Stimulated activated CD8-positive, alpha-beta memory T cell treated with anti-CD3 and anti-CD28 coated beads, Interleukin-2, amount 100 ng/mL, for 1 hour (primary cell): ENCODE measurements at places on chromosomes 1 and 21.

DNA sequence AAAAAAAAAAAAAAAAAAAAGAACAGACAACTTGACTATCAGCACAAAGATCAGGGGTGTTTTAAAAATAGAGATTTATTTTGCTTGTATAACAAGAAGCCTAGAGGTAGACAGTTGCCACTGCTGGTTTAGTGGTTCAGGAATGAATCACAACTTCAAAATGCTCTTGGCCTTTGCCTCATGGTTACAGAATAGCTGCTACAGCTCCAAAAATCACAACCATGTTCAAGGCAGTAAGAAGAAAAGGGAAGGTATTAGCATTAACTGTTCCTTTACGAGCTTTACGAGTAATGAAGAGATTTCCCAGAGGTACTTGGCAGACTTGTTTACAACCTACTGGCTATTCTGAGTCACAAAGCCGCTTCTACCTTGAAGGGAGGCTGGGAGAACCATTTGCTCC lies 52.5 kb upstream of the PPM1J start:
- DNase-seq, result no peak

GRCh38 chr1:201692555-201693394 lies 136.2 kb upstream of the IPO9 start:
- DNase-seq, result no peak

GRCh38 chr1:194469282-194469681 lies 1282.9 kb upstream of the B3GALT2 start:
- no peak for DNase-seq

GRCh38 chr1:3593745-3594144 lies 17.6 kb downstream of the MEGF6 start:
- DNase-seq, result no peak

- DNase-seq, result no peak
These were observed 509.0 kb upstream of the CXADR start for GRCh38 chr21:17003763-17004373.

GRCh38 chr1:203153051-203153988 lies 22.3 kb downstream of the MYBPH start:
- no peak for DNase-seq

- no peak for DNase-seq
These were observed 296.0 kb downstream of the OMA1 start for GRCh38 chr1:58250587-58250948.

GRCh38 chr1:156488566-156489165 lies 11.9 kb downstream of the MEF2D start:
- no peak for DNase-seq

DNA sequence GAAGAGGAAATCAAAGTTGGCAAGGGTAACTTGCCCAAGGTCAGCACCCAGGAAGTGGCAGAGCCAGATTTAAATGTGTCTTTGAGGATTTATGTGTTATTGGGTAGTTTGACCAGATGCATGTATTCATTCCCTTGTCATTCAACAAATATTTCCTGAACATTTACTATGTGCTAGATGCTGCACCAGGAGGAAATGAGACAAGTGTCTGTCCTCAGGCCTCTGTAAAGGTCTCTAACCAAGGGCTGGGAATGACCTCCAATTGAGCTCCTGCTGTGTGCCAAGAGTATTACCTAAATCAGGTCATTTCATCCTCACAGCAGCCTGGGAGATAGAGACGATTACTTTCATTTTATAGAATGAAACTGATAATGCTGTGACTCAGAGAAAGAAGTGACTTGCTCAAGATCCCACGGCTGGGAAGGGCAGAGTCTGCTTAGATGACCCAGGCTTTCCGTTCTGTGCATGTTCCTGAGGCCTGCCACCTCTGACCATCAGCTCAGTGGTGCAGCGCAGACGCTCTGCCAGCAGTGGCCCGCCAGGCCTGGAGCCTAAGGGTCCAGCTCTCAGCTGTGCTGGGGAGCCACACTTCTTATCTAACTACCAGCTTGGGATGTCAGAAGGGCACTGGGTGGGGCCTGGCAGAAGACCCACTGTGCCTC lies 3.5 kb upstream of the TTC22 start:
- DNase-seq, result no peak
